ENCODE measurements at places on chromosomes 7 and 10.

GRCh38 chr10:74924251-74924963 is 98.0 kb downstream of the KAT6B start:
- DNase-seq, result no peak

- no peak for DNase-seq
Measured at GRCh38 chr7:7789551-7789988, 71.2 kb upstream of the RPA3 start.

DNA sequence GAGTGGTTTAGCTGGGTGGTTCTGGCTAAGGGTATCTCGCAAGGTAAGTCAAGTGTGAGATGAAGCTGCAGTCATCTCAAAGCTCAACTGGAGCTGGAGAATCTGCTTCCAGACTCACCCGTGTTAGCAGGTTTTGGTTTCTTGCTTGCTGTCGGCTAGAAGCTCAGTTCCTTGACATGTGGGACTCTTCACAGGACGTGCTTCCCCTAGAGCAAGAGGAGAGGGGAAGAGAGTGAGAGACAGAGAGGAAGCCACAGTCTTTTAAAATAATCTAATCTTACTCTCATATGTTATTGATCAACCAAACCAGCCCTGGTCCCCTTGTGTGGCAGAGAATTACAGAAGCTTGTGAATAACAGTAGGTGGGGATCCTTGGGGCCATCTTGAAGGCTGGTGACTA is 199.5 kb downstream of the REEP3 start:
- DNase-seq, result no peak

GRCh38 chr7:126774077-126774476 is 478.7 kb downstream of the GRM8 start:
- DNase-seq, result no peak

Data from stimulated activated CD4-positive, alpha-beta T cell treated with anti-CD3 and anti-CD28 coated beads, Interleukin-1b, Interleukin-23, amount 100 ng/mL, for 1 hour (primary cell).